ENCODE measurements at places on chromosomes 4 and X. TPM values are rescaled to one million over a fixed set of nuclear protein-coding genes. Genes with fewer than 3 reads are reported as not detected.
A peak's percentile ranks its signal among the peaks of the same experiment; 100 is the strongest.

GRCh38 chr4:31984872-31985271 is 1264.7 kb downstream of the PCDH7 start:
- DNase-seq: no peak

DNA sequence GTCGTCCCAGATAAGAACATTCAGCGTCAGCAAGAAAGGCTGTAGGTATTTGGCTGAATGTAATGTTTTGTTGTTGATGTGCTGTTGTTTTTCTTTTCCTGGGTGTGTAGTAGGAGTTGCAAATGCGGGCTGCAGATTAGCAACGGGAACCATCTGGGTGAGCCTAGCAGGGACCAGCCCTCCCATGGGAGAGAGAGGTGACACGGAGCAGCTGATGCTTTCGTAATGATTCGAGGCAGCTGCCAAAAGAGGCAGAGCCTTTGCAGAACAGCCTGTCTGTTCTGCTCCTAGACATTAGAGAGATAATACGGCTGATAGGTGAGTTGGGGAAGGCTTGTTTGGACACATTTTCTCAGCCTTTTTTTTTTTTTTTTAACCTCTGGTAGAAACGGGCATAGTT is 25.3 kb downstream of the ARSF start:
- peak; percentile 12 for DNase-seq

DNA sequence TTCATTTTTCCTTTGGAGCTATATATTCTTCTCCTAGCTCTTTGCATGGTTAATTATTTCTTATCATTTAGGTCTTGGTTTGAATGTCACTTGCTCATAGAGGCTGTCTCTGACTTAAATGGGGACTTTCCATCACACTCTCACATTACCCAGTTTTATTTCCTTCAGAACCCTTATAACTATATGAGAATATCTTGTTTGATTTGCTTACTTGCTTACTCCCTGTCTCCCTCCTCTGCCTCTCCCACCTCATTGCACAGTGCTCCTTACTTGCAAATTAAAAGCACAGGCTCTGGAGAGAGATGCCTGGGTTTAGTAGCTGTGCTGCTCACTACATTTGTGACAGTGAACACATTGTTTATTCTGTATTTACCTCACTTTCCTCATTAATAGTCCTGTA is 174.6 kb downstream of the SOWAHB start:
- DNase-seq: no peak

DNA sequence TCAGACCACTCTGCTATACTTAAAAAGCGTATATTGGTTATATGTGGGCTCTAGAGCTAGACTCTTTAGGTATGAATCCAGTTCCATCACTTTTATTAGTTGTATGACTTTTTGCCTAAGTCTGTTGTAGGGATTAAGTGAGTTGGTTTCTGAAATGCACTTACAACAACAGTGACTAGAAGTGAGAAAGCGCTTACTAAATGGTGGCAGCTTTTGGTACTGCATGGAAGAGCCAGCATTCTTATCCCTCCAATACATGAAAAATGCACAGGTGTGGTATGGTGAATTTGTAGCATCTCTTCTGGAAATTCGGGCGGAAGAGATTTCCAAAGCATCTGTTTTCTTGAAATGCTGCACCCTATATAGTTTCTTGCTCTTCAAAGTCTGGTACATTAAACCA is 117.1 kb downstream of the SPANXA1 start:
- no peak for DNase-seq

Gene ETDA
- not detected for total RNA-seq

DNA sequence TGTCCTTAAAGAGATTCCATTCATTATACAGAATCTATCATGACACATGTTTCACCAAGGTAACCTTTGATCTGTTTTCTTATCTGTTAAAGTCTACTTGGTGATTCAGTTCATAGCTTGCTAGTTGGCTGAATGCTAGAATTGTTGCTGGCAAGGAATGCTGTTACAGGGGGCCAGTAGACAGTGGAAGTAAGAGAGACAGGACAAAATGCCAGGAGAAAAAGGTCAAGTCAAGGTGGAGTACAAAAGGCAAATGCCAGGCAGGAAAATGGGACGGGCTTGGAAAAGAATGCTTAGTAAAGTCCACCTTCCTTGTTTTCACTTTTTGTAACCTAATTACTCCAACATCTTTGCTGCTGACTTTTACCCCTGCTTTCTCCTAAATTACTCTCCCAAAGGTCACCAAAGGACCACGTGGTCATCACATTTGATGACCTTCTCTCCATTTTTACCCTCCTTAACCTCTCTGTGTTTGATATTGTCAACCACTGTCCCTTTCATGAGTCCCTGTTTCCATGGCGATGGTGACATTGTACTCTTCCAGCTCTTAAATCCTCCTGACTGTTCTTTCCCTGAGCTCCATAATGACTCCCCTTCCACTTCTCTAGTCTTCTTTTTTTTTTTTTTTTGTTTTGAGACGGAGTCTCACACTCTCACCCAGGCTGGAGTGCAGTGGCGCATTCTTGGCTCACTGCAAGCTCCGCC is 24.5 kb upstream of the TAPT1 start:
- DNase-seq: peak; percentile 75

- DNase-seq: peak; percentile 52
Measured at GRCh38 chr4:26765515-26765914, 95.1 kb upstream of the STIM2 start.

GRCh38 chrX:74922922-74923543 is 2.2 kb downstream of the NEXMIF start:
- DNase-seq: no peak

GRCh38 chr4:154877110-154877760 is 96.2 kb downstream of the RBM46 start:
- DNase-seq: peak; percentile 12

Data from astrocyte (in vitro differentiated cells and primary cell).